ENCODE measurements at places on chromosomes 3 and 15. TPM values are rescaled to one million over a fixed set of nuclear protein-coding genes. Genes with fewer than 3 reads are reported as not detected.

DNA sequence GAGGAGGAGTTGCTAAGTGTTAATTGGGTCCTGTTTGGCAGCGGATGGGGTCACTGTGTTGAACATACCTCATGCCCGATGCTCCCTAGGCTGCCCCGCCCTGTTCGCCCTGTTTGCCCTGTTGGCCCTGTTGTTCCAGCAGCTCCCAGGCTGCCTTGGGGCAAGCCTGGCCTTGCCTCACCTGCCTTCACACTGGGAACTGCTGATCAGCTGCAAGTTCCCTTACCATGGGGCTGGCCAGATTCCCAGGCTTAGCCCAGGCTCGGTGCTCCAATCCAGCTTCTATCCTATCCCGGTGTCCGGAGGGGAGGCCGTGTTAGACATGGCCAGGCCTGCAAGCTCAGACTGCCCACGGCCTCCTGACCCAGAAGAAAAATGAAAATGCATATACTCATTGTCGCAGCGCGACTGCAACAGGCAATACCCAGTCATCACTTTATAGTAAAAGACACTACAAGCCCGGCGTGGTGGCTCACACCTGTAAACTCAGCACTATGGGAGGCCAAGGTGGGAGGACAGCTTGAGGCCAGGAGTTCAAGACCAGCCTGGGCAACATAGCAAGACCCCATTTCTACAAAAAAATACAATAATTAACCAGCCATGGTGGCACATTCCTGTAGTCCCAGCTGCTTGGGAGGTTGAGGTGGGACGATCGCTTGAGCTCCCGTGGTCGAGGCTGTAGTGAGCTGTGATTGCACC is 42.9 kb upstream of the ZNF710 start:
- no peak for DNase-seq

- DNase-seq: no peak
Observed at GRCh38 chr15:41133454-41133853, 17.4 kb upstream of the INO80 start.

DNA sequence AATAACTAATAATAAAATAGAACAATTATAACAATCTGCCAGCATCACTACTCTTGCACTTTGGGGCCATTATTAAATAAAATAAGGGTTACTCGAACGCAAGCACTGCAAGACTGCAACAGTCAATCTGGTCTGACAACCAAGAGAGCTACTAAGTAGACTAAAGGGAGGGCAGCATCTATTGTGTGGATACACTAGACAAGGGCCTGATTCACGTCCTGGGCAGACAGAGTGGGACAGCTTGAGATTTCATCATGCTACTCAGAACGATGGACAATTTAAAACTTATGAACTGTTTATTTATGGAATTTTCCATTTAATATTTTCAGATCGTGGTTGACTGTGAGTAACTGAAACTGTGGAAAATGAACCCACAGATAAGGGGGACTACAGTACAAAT is 39.5 kb downstream of the TNIK start:
- DNase-seq: no peak

DNA sequence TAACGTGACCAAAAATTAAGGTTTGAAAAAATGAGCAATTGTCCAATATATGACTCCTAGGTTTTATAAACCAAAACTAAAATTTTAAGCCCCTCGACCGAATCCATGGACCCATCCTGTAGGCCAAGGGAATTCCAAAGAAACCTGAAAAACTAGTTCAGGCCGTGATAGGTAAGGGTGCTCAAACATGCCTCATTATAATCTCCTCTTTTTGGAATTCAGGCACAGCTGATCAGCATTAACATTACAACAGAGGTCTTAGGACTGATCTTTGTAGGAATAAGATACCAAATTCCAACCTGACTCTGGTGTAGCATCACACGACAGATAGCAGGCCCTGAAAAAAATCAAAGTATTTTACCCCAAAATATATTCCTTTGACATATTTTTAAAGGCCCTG is 155.7 kb downstream of the NEK10 start:
- no peak for DNase-seq

DNA sequence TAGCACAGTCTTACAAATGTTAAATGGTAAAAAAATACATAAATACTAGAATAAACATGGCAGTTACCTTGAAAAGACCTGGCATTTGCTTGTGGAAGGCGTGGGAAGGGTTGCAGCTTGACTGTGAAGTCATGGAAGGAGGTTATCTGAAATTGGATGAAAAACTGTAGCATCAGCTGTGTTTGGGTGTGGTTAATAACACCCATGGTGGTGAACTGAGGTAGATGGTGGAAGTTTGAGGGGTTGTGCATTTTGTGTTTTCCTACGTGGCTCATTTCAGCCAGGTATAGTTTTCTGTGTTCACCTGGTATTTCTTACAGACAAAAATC is 46.5 kb downstream of the PSMD6 start:
- DNase-seq: no peak

- DNase-seq: no peak
Observed at GRCh38 chr15:55989383-55989782, 4.0 kb downstream of the NEDD4 start.

GRCh38 chr15:81023483-81024264 is 23.0 kb downstream of the TLNRD1 start:
- DNase-seq: peak; percentile 89

DNA sequence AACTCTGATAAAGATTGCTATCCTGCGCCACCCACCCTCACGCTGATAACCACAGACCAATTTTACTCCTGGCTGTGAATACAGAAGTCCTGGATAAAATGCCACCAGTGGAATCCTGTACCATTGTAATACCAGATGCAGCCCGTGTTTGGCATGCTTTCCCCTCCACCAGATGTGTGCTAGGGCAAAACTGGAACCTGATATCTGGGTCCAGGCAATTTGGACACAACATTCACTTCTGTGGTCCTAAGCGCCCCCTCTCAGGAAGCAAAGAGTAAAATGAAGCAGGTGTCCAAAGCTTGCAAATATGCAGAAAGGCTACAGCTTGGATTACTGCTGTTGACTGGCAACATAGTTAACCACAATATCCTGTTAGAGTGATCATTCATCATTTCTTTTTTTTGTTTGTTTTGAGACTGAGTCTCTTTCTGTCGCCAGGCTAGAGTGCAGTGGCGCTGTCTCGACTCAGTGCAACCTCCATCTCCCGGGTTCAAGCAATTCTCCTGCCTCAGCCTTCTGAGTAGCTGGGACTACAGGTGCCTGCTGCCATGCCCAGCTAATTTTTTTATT is 32.8 kb downstream of the LOXL1 start:
- DNase-seq: peak; percentile 38

GRCh38 chr3:148265841-148266240 is 431.9 kb upstream of the AGTR1 start:
- DNase-seq: no peak

DNA sequence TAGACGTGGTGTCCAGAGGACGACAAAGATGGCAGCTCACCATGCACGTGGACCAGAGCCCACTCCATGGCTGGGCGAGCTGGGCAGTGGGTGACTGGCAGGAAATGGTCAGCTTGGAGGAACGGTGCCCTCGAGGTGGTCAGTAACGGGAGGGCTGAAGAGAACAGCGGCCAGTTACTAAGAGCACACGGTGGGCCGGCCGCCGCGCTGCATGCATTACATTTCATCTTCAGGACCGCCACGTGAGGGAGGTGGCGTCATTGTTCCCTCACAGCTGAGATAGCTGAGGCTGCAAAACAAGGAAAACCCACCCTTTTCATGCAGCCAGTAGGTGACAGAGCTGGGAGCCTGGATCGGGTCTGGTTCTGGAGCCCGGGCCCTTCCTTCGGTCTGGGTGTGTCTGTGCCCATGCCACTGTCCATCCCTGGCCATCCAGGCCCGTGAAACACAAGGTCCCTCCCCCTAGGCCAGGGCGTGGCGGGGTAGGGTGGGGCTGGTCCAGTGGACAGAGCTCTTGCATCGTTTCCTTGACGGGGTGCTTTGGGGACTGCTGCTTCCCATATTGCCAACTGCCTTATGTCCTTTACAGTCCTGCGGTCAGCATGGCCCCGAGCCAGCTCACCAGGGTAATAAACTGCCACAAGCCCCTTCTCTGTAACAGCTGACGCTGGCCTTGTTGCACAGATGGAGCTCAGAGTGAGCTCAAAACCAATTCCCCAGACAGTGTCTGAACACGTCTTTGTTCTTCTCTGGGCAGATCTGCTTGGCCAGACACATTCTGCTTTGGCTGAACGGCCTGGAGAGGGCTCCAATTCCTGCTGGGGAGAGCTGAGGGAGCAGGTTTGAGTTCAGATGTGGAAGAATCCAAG is 51.8 kb downstream of the RGMA start:
- DNase-seq: no peak

DNA sequence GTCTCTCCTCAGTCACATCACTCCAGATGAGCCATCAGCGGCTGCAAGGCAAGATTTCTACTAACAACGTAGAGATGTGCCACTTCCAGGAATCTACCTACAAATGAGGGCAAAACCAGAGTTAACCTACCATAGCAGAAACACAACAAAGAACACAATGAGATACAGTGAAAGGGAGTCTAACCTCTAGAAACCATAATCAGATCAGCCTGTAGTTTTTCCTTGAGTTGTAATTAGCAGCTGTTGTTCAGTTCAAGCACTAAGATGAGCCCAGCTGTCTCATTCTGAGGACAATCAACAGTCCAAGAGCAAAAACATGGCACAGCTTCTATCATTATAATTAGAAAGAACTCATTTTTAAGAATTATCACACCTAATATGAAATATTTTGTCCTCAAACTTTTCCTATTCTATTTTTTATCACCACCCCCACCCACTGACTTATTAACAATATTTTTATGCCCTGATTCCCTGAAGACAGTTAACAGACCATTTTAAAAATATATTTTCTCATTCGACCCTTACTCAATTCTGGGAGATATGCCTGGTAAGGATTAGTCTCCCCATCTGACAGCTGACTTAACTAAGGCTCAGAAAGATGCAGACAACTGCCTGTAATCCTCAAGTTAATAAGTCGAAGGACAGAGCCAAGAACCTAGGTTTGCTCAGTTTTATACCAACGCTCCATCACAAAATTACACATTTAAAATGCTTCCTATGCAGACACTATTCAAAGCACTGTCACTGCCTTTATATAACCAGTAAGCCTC is 50.1 kb downstream of the MAGI1 start:
- no peak for DNase-seq

- no peak for DNase-seq
Observed at GRCh38 chr3:45119824-45120358, 26.3 kb downstream of the CDCP1 start.

GRCh38 chr3:141384157-141384556 is 15.9 kb downstream of the ZBTB38 start:
- no peak for DNase-seq

DNA sequence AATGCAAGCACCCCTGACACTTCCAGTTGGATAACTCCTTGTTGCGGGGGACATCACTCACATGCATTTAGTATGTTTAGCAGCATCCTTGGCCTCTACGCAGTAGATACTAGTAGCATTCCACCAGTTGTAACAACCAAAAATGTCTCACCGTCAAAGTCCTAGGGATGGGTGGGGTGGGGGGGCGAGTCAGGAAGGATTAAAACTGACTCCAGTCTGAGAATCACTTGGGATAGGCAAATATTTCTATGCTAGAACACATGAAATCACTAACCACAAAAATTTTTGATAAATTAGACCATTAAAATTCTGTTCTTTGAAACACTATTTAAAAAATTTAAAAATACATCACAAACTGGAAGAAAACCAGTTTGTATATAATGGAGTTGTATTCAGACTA is 18.0 kb downstream of the ICE2 start:
- DNase-seq: no peak

DNA sequence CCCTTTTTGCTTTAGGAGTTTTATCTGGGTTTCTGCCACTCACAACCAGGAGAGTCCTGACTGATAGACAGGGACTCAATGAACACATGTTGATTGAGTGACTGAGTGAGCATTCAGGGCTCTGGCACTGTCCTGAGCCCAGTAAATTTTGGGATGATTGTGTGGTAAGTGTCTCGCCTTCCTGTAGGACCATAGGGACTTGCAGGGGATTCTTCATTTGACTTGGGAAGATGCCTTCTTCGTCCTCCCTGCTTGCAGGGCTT is 22.3 kb upstream of the FLNB start:
- DNase-seq: no peak

DNA sequence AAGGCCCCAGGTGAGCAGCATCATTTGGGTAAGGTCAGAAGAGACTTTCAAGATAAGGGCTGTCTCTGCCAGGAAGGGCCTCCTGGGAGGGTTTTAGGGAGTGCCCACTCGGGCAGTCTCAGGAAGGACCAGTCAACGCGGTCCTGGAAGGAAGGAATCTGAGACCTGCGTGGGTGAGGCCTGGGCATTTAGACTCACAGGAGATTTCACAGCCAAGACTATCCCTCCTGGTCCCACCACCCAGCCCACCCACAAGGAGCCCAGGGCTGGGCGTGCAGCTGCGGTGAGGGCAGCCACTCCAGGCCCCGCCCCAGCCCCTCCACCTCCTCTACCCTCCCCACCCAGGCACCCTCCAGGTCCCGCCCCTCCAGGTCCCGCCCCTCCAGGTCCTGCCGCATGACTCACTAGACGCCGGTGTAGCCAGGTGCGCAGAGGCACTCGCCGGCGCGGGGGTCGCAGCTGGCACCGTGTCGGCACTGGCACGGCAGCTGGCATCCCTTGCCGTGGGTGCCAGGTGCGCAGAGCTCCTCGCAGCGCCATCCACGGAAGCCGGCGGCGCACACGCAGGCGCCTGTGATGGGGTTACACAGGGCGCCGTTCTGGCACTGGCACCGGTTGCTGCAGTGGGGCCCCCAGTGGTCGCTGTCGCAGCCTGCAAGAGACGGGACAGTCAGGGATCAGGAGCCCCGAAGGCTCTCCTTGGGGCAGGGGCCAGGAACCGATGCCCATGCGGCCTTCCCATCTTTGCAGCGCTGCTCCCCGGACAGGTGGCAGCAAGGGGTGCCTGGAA is 112.7 kb downstream of the RAB11A start:
- no peak for DNase-seq

DNA sequence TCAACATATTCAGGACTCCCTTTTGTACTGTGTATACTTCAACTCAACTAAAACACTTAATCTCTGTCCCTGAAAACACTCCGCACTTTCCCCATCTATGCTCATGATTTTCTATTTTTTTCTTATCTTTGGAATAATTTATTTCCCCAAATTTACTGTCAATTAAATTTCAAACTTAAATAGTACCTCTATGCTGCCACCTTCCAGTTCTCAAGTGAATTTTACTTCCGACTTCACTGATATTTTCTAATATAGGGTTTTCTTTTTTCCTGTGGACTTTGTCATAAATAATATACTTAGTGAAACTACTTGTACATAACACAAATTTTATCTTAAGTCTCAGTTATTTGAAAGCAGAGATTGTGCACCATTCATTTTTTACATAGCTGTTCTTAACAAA is 1303.3 kb downstream of the OTOL1 start:
- DNase-seq: no peak

GRCh38 chr3:74267131-74267530 is 347.3 kb downstream of the CNTN3 start:
- DNase-seq: no peak

- DNase-seq: no peak
Observed at GRCh38 chr3:99872923-99873254, 55.2 kb downstream of the CMSS1 start.

Gene MITF
- 27.4 TPM for total RNA-seq

Gene SEMA3F
- total RNA-seq: 75.0 TPM

Gene SHF
- 75.0 TPM for total RNA-seq

Gene RARB
- total RNA-seq: 52.7 TPM

Gene TGM4
- not detected for total RNA-seq

Gene MYO5C
- total RNA-seq: 11.0 TPM

Gene DYNLT2B
- total RNA-seq: not detected

Measured in ascending aorta (tissue), 2 donors.